Kidney tubule cell (primary cell): ENCODE measurements at places on chromosomes 3 and 15.
A peak's percentile ranks its signal among the peaks of the same experiment; 100 is the strongest.

GRCh38 chr3:179147514-179147872 lies 664 bp upstream of the PIK3CA start:
- DNase-seq, result no peak

- no peak for DNase-seq
These were observed 11.3 kb downstream of the WDR48 start for GRCh38 chr3:39063143-39063542.

DNA sequence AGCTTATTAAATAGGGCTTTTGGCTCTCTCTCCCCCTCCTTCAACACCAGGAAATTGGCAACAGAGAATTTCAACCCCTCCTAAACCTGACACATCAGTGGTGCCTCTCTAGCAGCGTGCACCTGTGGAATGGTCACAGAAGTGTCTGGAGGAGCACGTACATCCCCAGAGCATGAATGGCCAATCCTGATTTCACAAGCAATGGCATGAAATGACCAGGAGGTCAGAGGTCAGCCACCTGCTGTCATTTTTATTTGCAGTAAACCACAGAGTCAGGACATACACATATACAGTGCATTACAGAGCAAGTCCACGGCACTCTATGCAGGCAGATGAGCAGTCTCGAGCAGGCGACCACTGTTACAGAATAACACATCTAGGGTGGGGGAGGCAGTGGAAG lies 25.1 kb upstream of the ETV5 start:
- no peak for DNase-seq

DNA sequence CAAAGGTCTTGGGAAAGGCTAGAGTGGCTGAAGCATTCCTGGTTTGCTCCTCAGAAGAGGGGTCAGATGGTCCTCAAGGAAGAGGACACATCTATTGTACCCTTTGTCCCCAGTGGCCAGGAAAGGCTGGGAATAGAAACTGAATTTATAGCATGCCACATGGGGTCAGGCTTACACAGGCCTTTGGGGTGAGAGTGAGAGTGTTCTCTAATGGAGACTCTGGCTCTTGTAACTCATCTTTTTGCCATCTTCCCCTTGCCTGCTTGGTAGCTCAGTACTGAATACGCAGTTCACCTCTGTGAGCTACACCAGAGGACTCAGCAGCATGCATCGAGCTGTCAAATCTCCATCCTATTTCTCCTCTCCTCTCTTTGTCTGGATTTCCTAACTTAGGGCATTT lies 87.5 kb downstream of the ATP2B2 start:
- peak; percentile 4 for DNase-seq

GRCh38 chr3:99626417-99626788 lies 12.0 kb upstream of the COL8A1 start:
- DNase-seq, result no peak

DNA sequence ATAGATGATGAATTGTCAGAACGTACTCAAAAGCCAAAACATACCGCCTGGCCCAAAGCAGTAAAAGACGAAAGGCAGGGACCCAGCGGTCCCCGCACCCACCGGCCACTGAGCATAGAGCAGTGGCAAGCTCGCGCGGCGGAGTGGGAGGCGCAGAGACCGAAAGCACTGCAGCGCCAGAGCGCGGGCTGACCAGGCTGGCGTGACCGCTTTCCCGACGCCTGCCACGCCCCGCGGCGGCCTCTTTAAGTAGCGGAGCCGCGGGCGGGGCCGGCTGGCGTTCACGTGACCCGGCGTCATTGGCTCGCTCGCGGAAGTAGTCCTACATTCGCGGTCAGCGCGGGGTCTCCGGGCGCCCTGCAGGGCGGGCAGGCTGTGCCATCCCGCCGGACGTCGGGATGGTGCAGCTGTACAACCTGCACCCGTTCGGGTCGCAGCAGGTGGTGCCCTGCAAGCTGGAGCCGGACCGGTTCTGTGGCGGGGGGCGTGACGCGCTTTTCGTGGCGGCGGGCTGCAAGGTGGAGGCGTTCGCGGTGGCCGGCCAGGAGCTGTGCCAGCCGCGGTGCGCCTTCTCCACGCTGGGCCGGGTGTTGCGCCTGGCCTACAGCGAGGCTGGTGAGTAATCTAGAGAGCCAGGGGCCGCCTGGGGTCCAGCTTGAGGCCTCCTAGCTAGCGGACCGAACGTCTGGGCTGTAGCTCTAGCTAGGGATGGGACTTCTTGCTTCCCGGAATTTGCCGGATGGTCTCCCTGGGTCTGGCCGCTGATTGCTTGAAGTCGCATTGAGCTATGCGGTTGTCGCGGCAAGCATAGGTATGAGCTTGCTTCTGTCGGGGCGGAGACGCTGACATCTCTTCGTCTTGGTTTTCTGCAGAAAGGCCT lies at the start of gene HPS3:
TSS of gene HPS3 (plus strand) at position 313 of the 880 bp plus-strand sequence. CDS start at position 399, 86 bp downstream.
- DNase-seq, result peak; percentile 93
